ENCODE measurements at places on chromosomes 2 and 18.
A peak's percentile ranks its signal among the peaks of the same experiment; 100 is the strongest.

DNA sequence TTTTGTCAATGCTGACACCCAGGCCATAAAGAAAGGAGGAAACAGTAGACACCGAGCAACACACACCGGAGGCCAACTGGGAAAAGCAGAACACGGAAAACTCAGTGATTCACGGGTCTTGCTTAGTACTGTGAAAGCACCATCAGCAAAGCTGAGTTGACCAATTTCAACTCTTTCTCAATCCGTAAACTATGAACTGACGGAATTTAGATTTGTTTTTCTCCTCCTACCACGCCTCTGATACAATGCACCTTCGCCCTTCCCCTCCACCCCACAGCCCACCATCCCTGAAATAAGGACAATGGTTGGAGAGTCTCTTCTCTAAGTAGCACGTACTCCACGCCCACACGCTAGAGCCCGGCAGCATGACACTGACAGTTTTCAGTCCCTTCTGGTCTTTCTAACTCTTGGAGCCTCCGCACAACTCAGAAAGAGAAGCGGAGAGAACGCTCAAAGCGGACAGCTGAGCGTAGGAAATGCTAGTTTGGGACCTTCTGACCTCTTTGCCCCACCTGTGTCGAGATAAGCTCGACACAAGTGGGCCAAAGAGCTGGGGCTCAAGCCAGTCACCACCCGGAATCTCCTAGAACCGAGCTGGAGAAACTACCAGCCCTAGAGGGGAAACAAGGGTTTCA, 669 bp downstream of the LNPK start:
- no peak for DNase-seq

DNA sequence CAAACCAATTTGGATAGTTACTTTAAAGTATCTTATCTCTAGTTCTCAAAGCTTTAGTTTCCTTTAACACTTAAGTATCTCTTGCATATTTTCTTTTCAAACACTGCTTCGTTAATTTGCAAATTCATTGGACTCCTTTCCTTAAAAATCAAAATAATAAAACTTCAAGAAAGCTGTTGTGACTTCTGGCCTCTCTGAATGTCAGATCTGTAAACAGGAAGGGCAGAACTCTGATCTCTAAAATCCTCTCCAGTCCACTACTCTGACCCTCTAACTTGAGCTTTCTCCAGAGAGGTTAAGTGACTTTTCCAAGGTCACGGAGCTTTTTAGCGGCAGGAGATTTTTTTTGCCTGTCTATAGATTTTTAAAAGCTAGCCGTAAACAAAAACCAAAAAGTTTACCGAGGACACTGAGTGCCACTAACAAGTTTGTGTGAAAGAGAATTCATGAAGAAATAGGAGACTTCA, 155.5 kb downstream of the TGIF1 start:
- no peak for DNase-seq

DNA sequence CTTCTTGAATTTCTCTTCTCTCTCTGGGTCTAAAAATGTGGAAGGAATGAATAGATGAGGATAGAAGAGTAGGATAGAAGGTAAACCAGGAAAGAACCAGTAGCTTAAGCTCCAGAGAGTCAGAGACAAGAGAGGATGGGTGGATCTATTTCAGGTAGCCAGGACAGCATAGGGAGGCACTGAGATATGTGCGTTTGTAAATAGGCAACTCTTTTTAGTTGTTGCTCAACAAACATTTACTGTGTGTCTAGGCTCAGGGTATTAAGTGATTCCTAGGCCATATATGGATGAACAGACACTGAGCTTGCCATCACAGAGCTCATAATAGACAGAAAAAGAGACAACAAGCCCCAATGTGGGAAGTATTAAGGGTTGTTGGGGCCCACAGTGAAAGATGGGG, 160.5 kb downstream of the NAPG start:
- DNase-seq = no peak

- no peak for DNase-seq
Measured at GRCh38 chr2:237406371-237406895, 7.5 kb downstream of the COL6A3 start.

- DNase-seq = peak; percentile 37
Measured at GRCh38 chr2:237026981-237027711, 58.5 kb upstream of the COPS8 start.

- no peak for DNase-seq
Measured at GRCh38 chr2:143875295-143876233, 644.4 kb downstream of the ZEB2 start.

- no peak for DNase-seq
Measured at GRCh38 chr18:8364385-8364784, 244.9 kb upstream of the RAB12 start.
